ENCODE measurements at places on chromosomes 3 and 15. TPM values are rescaled to one million over a fixed set of nuclear protein-coding genes. Genes with fewer than 3 reads are reported as not detected.

The CAMKV gene
- under 0.01 TPM for total RNA-seq

The ARGFX gene
- total RNA-seq: not detected

The SST gene
- not detected for total RNA-seq

The TGM4 gene
- total RNA-seq: not detected

The GOLGA6L7 gene
- total RNA-seq: not detected

The FEZF2 gene
- total RNA-seq: not detected

The CHRNB4 gene
- not detected for total RNA-seq

The LRTM1 gene
- not detected for total RNA-seq

The DUOX1 gene
- total RNA-seq: under 0.01 TPM

The ARHGEF26 gene
- 1.1 TPM for total RNA-seq
